ENCODE measurements at places on chromosomes 1 and 21.

GRCh38 chr1:40980068-40980452, 564 bp downstream of the CTPS1 start:
- H3K27ac ChIP-seq = peak overlapping the region; percentile 81
- H3K36me3 ChIP-seq = no peaks in the 10 kb centered on the region
- H3K4me1 ChIP-seq = no peaks in the 10 kb centered on the region
- DNase-seq = no peak

- peak; percentile 92 for DNase-seq
- H3K36me3 ChIP-seq = no peaks in the 10 kb centered on the region
- no peaks in the 10 kb centered on the region for H3K27me3 ChIP-seq
- H3K4me1 ChIP-seq = peaks cover 5% of the 10 kb centered on the region
- H3K4me3 ChIP-seq = no peak overlapping the region
- peak overlapping the region; percentile 66 for H3K27ac ChIP-seq
These were observed 5.1 kb upstream of the CDC42BPA start for GRCh38 chr1:227323171-227323966.

GRCh38 chr1:209729436-209729835, 24.8 kb downstream of the HSD11B1 start:
- H3K4me1 ChIP-seq = no peaks in the 10 kb centered on the region
- no peak for DNase-seq
- H3K36me3 ChIP-seq = no peaks in the 10 kb centered on the region
- no peak overlapping the region for H3K27ac ChIP-seq

DNA sequence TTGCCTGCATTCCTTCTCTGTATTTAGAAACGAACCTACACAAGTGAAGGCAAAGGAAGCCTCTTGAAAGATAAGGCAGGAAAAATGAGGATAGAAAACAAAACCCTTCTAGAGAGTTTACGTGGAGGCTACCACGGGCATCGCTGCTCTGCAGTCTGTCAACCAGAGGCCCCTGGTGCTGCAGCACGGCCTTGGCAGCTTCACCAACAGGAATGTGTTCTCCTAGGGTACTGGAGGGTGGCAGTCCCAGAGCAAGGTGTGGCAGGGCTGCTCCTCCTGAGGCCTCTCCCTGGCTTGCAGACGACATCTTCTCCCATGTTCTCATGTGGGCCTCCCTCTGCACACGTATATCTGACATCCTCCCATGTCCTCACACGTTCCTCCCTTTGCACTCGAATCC, 57.6 kb upstream of the SAMD11 start:
- no peaks in the 10 kb centered on the region for H3K27me3 ChIP-seq
- no peaks in the 10 kb centered on the region for H3K4me1 ChIP-seq
- H3K27ac ChIP-seq = no peak overlapping the region
- no peak overlapping the region for H3K4me3 ChIP-seq
- H3K36me3 ChIP-seq = no peaks in the 10 kb centered on the region

DNA sequence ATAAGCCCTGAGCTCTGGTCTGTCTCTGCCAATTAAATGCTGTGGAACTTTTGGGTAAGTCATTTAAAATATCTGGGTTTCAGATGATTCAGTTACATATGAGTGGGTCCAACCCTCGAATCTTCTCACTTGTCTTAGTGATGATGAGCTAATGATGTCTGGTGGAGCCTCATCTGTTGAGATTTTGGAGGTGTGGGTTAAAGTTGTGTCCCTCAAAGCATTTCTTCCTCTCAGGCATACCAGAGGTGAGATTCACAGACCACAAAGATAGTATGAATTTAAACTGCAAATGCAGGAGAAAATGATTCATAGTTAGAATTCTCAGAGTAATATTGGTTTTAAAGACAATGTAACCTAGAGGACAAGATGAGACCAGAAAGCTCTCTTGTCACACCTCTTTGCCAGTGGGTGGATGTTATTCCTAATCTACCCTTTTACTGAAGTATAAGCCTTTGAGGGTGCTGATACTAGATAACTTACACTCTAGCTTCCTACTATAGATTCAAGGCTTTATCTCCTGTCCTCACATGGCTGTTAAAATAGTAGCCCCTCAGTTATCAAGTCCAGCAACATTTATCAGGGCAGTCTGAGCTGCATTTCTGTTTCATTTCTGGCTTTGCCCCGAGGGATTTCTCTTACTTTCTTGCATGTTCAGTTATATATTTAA, 90.7 kb downstream of the MT1HL1 start:
- no peak overlapping the region for H3K4me3 ChIP-seq
- no peaks in the 10 kb centered on the region for H3K27me3 ChIP-seq
- H3K4me1 ChIP-seq = no peaks in the 10 kb centered on the region
- no peak overlapping the region for H3K27ac ChIP-seq

GRCh38 chr1:86356247-86356646, 39.9 kb downstream of the ODF2L start:
- H3K4me1 ChIP-seq = no peaks in the 10 kb centered on the region
- H3K27me3 ChIP-seq = no peaks in the 10 kb centered on the region
- no peaks in the 10 kb centered on the region for H3K36me3 ChIP-seq
- H3K4me3 ChIP-seq = no peak overlapping the region

DNA sequence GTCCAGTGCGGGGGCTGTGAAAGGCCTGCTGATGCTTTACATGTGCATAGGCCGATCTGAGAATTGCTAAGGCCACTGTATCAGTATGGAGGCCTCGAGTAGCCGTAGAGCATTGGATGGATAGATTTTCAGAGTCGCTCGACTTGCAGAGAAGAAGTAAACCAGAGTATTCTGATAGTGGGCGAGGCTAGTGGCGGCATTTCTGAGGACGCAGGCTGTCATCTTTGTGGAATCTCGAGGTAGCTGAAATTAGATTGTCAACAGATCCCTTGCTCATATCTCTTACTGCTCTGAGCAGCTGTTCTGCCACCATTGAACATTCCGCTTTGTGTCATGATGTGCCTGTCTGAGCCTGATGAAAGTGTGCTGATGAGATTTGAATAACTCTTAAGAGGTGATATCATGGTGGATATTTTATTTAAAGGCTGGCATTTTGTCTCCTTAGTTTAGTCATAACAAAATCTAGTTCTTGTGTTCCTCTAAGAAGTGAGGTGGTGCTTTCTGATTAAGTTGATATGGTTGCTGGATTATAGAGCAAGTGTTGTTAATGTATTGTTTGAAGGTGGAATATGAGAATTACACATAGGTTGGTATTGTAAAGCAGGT, 1.5 kb downstream of the KIF1B start:
- peak; percentile 32 for DNase-seq
- H3K36me3 ChIP-seq = no peaks in the 10 kb centered on the region
- peak overlapping the region; percentile 93 for H3K27ac ChIP-seq
- no peaks in the 10 kb centered on the region for H3K27me3 ChIP-seq
- peak overlapping the region; percentile 91 for H3K4me3 ChIP-seq

DNA sequence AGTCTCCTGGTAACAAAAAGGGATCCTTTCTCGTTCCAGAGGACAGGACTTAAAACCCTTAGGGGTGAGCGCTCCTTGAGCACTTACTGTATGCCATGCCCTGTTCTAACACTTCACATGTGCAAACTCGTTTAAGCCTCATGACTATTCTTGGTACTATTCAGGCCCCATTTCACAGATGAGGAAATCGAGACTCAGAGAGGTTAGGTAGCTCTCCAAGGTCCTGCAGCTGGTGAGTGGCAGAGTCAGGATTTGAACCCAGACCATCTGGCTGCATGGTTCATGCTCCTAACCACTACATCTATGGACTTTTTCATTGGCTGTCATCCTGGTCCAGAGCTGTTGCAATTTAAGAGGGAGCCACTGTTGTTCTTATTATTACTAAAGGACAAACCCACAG, 46.7 kb upstream of the WNT4 start:
- no peak overlapping the region for H3K27ac ChIP-seq
- no peaks in the 10 kb centered on the region for H3K36me3 ChIP-seq
- no peak overlapping the region for H3K4me3 ChIP-seq
- H3K27me3 ChIP-seq = no peaks in the 10 kb centered on the region

DNA sequence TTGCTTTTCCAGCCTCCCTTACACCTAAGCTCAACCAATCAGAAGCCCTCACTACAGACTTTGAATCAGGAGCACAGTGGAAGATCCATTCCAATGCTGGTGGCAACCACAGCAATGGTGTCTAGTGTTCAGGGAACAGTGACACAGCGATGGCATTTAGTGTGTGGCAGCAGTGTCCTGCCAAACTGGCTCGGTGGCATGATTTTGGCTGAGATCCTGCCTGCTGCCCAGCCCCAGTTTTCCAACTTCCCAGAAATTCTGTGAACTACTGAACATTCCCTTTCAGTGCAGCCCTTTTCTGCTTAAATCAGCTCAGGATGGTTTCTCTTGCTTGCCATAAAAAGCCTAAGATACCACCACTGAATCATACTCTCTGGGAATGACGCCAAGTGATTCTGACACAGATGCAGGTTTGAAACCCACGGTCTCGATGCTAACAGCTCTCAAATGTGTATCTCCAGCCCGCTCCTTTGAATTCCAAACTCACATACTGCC, 8.8 kb downstream of the ASAP3 start:
- H3K27me3 ChIP-seq = no peaks in the 10 kb centered on the region
- no peak for DNase-seq
- H3K36me3 ChIP-seq = no peaks in the 10 kb centered on the region
- H3K4me1 ChIP-seq = no peaks in the 10 kb centered on the region
- no peak overlapping the region for H3K4me3 ChIP-seq

GRCh38 chr1:45394342-45394741, 54.1 kb upstream of the MUTYH start:
- DNase-seq = no peak
- H3K36me3 ChIP-seq = no peaks in the 10 kb centered on the region
- peaks cover 4% of the 10 kb centered on the region for H3K4me1 ChIP-seq
- no peaks in the 10 kb centered on the region for H3K27me3 ChIP-seq
- no peak overlapping the region for H3K4me3 ChIP-seq

DNA sequence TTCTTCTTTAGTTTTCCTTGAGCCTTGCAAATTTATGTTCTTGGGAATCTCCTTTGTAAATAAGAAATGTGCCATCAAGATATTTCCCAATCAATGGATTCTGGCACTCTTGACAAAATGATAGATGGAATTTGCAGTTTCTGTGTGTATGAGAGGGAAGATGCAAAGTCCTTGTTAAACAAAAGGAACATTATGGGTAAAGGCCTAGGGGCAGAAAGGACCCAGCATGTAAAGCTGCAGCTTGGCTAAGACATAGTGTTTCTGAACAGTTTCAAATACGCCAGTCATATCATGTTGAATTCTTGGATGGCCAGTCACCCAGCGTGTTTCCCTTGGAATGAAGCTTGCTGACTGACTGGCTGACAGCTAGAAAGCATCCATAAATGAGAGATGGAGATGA, 210.8 kb downstream of the NFIA start:
- no peak for DNase-seq
- H3K4me1 ChIP-seq = no peaks in the 10 kb centered on the region
- no peaks in the 10 kb centered on the region for H3K36me3 ChIP-seq

GRCh38 chr1:35442734-35443133, 114.5 kb downstream of the KIAA0319L start:
- no peak overlapping the region for H3K27ac ChIP-seq
- no peaks in the 10 kb centered on the region for H3K27me3 ChIP-seq
- DNase-seq = no peak
- H3K36me3 ChIP-seq = peaks cover 17% of the 10 kb centered on the region

DNA sequence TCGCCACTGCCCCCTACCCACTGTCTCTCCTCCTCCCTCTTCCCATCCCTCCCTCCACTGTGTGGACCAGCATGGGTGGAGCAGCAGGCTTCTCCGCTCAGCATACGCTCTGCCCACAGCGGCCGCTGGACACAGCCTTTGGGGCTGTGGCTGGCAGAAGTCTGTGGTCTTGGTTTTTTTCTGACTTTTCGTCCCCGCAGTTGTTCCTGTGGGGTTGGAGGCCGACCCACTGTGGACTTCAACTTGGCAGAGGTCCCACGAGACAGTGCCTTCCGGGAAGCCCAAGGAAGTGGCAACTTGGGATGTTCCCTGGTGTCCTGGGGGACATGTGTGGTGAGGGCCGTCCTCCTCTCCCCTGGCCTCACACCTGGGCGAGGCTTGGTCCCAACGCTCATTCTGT, 162.5 kb upstream of the C1orf174 start:
- H3K27ac ChIP-seq = no peak overlapping the region
- no peaks in the 10 kb centered on the region for H3K27me3 ChIP-seq
- no peak overlapping the region for H3K4me3 ChIP-seq
- no peaks in the 10 kb centered on the region for H3K4me1 ChIP-seq
- no peaks in the 10 kb centered on the region for H3K36me3 ChIP-seq

DNA sequence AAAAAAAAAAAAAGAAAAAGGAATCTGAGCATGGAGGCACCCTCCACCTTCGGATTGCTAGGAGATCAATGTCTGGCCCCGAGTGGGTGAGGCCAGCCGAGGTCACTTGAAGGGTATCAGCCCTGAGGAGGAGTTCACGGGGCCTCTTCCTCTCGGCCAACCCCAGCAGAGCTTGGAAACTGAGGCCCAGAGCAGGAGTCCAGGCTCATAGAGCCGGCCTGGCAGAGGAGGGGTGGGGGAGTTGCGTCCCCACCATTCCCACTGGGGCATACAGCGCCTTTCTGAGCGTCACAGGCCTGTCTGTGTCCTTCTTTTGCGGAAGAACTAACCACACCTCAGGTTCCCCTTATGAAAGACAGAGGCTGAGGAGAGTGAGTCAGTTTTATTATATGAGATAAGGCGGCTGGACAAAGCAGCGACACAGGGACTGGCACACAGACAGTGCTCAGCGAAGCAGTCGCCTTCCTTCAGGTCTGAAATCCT, 17.1 kb upstream of the EPHA2 start:
- DNase-seq = peak; percentile 73
- no peaks in the 10 kb centered on the region for H3K36me3 ChIP-seq
- no peak overlapping the region for H3K4me3 ChIP-seq
- no peaks in the 10 kb centered on the region for H3K27me3 ChIP-seq
- H3K4me1 ChIP-seq = peaks cover 35% of the 10 kb centered on the region

DNA sequence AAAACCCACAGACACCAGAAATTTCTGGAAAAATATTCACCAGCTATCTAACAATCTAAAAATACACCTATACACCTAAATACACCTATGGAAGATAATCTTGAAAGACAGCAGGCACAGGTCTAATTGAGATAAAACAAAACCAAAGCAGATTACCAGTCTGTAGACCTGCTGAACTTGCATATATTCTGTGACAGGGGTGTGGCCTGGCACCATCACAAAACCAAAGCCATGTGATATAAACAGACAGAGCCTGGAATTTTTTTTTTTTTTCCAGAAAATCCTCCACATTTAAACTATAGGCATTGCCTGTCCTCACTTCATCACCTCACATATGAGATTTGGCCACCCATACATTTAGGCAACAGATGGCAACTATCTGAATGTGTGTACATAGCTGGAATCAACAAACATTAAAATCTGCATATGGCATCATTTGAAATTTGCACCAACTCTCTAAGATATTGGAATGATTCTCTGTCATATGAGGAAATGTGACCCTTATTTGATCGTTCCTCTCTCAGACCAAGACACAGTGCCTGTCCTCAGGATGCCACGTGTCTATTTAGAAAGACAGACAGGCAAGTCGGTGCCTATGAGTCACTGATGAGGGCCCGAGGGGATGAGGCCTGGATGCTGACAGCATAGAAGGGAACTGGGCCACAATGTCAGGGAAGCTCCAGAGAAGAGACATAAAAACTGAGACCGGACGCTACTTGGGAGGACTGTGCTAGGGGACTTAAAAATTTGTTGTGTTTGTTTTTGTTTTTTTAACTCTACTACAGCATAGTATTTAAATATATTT, 32.6 kb downstream of the NMNAT2 start:
- DNase-seq = no peak
- H3K27ac ChIP-seq = no peak overlapping the region
- H3K27me3 ChIP-seq = no peaks in the 10 kb centered on the region
- H3K36me3 ChIP-seq = no peaks in the 10 kb centered on the region
